Head of caudate nucleus (tissue), 42 donors: ENCODE measurements at places on chromosomes 2 and 18.

DNA sequence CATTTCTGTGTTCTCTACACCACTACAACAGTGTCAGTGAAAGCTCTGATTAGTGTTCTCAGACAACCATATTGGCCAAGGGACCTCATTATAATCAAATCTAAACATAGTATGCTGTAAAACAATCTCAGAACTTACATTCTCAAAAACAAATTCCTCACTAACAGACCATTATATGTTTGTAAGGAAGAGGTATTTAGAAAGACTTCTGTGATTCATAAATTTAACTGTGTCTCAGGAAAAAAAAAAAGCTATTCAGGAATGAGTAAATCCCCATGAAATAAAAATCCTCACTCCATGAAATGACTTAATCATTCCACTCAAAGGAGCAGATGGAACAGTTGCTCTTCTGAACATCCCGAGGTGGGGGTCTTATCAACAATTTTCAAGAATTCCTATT is 413.0 kb downstream of the CDH2 start:
- no peak for DNase-seq

DNA sequence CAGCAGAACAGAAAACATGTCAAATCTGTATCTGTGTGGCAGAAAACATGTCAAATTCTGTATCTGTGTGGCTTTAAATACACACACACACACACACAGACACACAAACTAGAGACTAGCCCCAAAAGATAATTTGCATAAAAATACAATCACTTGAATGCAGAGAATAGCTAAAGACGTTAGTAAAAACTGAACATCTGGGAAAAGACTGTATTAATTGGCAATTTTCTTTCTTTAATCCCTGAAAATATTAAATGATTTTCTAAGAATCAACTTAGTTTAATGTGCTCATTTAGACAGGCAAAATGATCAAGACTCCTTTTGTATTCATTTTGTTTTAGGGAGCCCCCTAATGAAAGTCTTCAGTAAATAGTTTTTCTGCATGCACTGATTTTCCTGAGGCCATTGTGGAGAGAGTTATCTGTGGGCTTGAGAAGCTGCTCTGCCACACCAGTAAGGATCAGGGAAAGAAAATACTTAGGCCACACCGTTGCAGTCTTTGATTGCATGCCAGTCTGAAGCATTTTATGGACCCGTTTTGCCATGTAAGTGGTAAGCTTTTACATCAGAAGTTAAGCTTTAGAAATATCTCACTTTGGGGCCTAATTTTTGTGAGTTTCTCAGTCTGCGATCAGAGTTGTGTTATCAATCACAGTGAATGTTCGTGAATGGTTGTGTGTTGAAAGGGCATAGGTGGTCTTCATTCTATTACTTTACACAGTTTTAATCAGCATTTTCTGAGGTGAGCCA is 2.2 kb downstream of the SPATS2L start:
- DNase-seq, result no peak

DNA sequence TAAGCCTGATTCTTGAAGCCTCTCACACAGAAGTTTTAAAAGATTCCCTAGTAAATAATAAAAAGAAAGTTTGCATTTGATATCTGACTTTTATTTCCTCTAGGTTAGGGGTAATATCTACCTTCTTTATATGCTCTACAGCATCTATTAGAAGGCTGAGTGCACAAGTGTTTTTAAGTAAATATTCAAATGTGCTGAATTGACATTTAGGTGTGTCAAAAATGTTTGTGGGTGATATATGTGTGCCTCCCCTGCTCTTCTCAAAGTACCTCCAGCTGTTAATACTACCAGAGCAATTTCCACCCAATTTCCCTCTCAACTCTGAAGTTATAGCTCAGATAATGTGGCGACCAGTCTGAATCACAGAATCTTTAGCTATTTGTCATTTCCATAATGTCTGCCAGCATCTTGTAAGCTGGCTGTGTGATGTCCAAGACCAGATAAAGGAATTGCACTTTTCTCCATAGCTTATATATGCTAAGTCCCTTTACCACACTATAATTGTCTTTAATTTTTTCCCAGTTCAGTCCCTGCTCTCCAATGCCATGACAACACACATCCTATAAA is 24.4 kb upstream of the ERMN start:
- no peak for DNase-seq

GRCh38 chr18:48091869-48092497 is 161.5 kb upstream of the SMAD2 start:
- DNase-seq, result no peak

- no peak for DNase-seq
Measured at GRCh38 chr2:217990791-217991465, 11.9 kb downstream of the TNS1 start.

- no peak for DNase-seq
Measured at GRCh38 chr2:54577944-54578647, 122.0 kb downstream of the SPTBN1 start.
